ENCODE measurements at places on chromosomes 7 and 10.

DNA sequence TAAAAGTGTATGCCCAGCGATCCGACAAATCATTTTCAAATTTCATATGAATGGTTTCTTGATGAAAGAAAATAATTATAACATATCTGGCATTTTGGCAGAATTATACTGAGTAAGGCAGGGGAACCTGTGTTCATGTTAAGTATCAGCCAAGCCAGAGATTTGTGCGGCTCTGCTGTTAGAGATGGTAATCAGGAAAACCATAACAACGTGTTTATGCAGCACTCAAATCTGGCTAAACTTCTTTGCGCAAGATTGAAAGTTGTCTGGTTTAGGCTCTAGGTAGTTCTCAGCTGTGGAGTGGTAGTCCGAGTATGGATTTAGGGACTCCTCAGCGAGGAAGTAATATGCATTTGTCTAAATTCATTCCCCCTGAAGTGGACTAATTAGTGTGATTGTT lies 8.9 kb upstream of the CTBP2 start:
- DNase-seq: no peak

GRCh38 chr7:114939484-114940097 lies 17.7 kb downstream of the MDFIC start:
- DNase-seq: no peak

- DNase-seq: no peak
Observed at GRCh38 chr10:33455029-33455428, 120.6 kb upstream of the NRP1 start.

- DNase-seq: no peak
Observed at GRCh38 chr7:157278167-157278790, 58.5 kb upstream of the DNAJB6 start.
